Psoas muscle (tissue), 8 donors: ENCODE measurements at places on chromosomes 1 and 21. TPM values are rescaled to one million over a fixed set of nuclear protein-coding genes. Genes with fewer than 3 reads are reported as not detected.

Gene OR2L3
- total RNA-seq: not detected

Gene MAP3K6
- 29.8 TPM for total RNA-seq

Gene ADSS2
- total RNA-seq: 11.4 TPM

Gene BCL2L15
- total RNA-seq: 0.44 TPM
